ENCODE measurements at places on chromosomes 16 and 17.

GRCh38 chr16:57807252-57807967 is 5.1 kb upstream of the KIFC3 start:
- peaks cover 14% of the 10 kb centered on the region for H3K4me1 ChIP-seq
- H3K4me3 ChIP-seq = no peak overlapping the region
- no peaks in the 10 kb centered on the region for H3K27me3 ChIP-seq
- H3K36me3 ChIP-seq = no peaks in the 10 kb centered on the region
- no peak for DNase-seq

DNA sequence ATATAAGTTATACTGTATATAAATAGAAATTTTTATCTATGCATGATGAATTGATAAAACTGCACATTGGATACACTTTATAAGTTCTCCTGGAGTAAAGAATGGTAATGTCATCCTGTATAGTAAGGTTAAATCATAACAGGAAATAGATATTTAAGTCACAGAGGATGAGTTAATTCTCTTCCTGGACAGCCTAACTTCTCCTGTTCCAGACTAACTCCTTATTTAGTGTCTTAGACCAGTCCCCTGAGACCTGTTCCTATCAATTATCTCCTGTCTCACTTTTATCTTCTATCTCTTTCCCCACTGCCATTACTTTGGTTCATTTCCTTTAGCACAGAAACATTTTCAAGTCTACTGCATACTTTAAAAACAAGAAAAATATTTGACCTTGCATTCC is 46.5 kb downstream of the SSH2 start:
- H3K4me3 ChIP-seq = no peak overlapping the region
- H3K36me3 ChIP-seq = no peaks in the 10 kb centered on the region
- H3K4me1 ChIP-seq = no peaks in the 10 kb centered on the region
- DNase-seq = no peak

DNA sequence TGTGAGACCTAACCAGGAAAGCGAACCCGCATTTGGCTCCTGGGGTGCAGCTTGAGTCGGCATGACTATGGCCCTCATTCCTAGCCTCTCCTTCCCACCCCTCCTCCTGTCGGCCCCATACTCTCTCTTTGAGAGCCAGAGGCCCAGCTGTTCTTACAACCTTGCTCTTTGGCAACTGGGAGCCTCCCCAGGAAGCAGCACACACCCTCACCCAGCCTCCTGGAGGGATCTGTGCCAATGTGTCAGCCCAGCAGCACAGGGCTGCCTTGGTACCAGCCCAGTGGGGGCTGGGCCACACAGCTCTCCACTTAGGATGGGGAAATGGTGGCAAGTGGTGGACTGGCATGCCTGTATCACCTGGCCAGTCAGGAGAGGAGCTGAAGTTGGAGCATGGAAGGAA is 70.3 kb upstream of the LGALS9 start:
- no peaks in the 10 kb centered on the region for H3K4me1 ChIP-seq
- H3K27ac ChIP-seq = no peak overlapping the region
- no peaks in the 10 kb centered on the region for H3K27me3 ChIP-seq
- DNase-seq = no peak
- H3K36me3 ChIP-seq = no peaks in the 10 kb centered on the region

DNA sequence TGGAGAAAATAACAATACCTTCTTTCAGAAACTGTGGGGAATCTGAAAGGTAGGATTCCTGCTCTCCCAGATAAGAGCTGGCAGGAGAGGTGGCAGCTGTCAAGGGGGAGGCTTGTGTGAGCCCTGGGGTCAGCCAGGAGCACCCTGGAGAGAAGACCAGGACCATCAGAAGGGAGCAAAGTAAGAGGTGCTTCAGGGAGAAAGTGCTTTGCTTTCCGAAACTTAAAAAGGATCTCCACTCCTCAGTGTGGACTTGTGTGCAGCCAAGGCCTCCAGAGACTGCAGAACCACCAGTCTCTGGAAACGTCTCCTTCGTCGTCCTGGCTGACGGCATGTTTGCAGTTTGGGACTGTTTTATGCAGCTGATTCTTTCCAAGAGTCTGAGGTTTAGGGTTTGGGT is 13.7 kb upstream of the SOX9 start:
- no peaks in the 10 kb centered on the region for H3K4me1 ChIP-seq
- no peak overlapping the region for H3K4me3 ChIP-seq
- H3K27ac ChIP-seq = no peak overlapping the region
- no peaks in the 10 kb centered on the region for H3K27me3 ChIP-seq
- no peaks in the 10 kb centered on the region for H3K36me3 ChIP-seq

DNA sequence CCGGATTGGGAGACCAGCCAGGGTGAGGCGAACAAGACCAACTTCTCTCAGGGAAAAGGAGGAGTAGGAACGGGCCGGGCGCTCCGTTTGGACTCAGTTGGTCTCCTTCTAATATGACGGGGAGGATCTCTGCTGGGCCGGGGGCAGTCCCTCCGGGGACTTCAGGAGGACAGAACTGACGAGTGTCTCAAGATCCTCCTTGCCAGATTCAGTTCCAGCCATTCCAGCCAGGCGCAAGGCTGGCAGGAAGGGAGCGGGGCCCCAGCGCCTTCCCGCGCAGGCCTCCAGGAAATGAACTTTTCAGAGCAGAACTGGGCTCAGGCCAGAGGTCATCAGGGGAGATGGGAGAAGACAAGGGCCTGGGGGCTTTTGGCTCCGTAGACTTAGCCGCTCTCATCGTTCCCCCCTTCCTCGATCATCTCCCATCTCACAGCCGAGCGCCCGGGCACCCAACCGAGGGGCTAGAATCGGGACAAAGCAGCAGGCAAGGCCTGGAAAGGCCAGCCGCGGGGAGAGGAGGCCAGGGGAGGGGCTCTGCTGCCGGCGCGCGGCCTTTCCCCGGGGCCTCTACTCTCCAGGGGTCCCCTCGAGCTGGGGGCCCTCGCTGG is 1.6 kb downstream of the ZNF423 start:
- H3K27ac ChIP-seq = no peak overlapping the region
- peaks cover 16% of the 10 kb centered on the region for H3K27me3 ChIP-seq
- H3K4me3 ChIP-seq = peak overlapping the region; percentile 64
- peaks cover 20% of the 10 kb centered on the region for H3K4me1 ChIP-seq
- DNase-seq = no peak
- H3K36me3 ChIP-seq = no peaks in the 10 kb centered on the region

GRCh38 chr17:59413014-59413766 is 81.7 kb downstream of the YPEL2 start:
- H3K4me3 ChIP-seq = no peak overlapping the region
- no peaks in the 10 kb centered on the region for H3K27me3 ChIP-seq
- no peaks in the 10 kb centered on the region for H3K36me3 ChIP-seq
- H3K27ac ChIP-seq = no peak overlapping the region
- H3K4me1 ChIP-seq = no peaks in the 10 kb centered on the region
- DNase-seq = no peak

- no peak overlapping the region for H3K4me3 ChIP-seq
- H3K36me3 ChIP-seq = no peaks in the 10 kb centered on the region
- H3K27me3 ChIP-seq = no peaks in the 10 kb centered on the region
- DNase-seq = peak; percentile 36
- H3K27ac ChIP-seq = no peak overlapping the region
Observed at GRCh38 chr16:26598061-26598460, 468.7 kb upstream of the C16orf82 start.

DNA sequence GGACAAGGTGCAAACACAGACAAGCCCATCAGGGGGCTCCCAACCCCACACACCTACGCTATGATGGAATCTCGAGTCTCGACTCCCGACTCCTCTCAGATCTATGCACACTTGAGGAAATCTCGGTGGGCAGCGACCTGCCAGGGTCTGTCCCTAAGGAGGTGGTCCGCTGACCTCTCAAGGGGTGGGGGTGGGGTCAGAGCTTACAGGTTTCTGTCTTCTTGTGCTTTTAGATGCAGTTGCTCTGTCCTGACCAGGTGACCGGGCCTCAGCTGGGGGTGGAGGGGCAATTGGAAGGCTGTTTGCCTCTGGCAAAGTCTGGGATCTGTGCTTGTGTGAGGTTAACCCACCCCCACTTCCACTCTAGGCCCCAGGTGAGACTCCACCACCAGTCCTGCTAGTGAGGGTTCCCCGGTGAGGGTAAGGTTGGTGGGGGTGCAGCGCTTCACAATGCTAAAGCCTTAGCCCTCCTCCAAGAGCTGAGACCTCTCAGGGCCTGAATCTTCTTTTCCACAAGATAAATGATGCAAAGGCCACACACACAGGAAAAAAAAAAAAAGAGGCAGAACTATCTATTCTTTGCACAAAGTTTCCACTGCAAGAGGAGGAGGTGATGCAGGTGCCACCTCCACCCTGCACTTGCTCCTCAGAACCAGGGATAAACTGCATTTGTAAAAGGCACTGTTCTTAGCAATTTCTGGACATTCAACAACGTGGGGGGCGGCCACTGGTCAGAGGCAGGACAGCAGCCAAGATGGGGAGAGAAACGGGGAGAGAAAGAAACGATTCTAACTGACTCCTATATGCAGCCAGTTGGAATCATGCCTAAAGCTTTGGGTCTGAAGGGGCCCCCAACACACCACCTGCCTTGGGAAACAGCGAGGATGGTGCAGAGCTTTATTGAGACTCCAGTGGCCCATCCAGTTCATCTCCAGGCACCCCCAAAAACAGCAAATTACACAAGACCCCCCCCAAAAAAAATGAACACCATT is 4.1 kb downstream of the CISD3 start:
- no peak for DNase-seq
- no peaks in the 10 kb centered on the region for H3K27me3 ChIP-seq
- H3K27ac ChIP-seq = no peak overlapping the region
- peaks cover 26% of the 10 kb centered on the region for H3K4me1 ChIP-seq
